T-cell (primary cell): ENCODE measurements at places on chromosomes 1 and 21.

- no peak for DNase-seq
Observed at GRCh38 chr21:15967661-15968060, 237.9 kb downstream of the USP25 start.

DNA sequence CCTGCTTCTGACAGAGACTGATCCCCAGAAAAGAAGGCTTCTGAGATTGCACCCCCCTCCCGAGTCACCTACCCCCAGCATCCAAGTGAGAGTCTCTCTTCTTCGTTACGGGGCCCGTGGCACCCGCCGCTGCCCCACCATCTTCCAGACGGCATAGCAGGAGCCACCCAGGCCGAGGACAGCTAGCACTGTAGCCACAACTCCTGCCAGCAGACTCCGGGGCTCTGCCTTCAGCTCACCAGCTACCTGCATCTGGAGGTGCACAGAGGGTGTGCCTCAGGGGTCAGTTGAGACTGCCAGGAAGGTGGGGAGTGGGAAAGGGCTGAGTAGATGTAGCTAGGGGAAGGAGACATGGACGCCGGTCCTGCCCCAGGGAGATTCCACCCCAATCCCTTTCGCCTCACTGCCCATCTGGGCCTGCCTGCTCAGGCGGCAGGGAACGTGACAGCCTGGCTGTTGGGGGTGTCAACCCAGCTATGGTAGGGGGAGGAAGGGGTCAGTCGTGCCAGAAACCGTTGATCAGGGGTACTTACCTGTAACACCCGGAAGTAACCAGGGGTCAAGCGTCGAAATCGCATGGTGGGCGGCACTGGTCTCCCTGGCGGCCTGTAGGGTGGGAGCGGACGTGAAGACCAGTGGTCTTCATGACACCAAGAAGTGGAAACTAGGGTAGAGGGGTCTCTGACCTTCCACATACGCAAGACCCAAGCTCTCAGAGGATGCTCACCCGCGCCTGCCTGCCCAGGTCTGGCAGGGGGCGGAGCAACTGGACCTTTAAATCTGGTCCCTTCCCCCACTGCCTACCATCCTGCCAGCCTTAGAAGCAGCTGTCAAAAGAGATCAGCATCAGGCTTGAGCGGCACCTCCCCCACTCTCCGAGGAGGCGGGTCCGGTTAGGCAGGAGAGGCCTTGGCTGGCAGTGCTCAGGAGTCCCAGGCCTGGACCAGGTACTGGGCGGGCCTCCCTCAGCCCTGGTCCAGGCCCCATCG is at the start of gene ZNF593OS:
ZNF593OS (minus strand) TSS at position 749 of the 989 bp plus-strand sequence; CDS start at position 578, 171 bp downstream.
- DNase-seq = no peak

DNA sequence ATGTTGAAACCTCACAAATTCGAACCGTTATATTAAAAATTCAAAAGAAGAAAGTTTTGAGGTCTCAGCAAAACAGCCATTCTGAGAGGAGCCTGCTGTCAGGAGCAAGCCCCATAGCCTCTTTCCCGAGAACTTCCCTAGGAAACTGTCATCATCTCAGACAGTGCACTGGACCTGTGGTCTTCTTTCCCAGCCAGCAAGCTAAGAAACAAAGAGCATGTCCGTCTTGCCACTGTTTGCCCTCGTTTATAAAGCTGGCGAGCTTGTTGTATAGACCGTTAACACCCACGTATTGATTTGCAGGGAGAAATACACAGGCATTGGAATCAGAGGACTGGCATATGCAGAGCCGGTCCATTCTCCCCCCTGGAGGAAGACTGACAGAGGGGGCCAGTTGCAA is 407.0 kb downstream of the NPHP4 start:
- DNase-seq = no peak

GRCh38 chr1:203507759-203508158 is 13.8 kb downstream of the OPTC start:
- DNase-seq = no peak

DNA sequence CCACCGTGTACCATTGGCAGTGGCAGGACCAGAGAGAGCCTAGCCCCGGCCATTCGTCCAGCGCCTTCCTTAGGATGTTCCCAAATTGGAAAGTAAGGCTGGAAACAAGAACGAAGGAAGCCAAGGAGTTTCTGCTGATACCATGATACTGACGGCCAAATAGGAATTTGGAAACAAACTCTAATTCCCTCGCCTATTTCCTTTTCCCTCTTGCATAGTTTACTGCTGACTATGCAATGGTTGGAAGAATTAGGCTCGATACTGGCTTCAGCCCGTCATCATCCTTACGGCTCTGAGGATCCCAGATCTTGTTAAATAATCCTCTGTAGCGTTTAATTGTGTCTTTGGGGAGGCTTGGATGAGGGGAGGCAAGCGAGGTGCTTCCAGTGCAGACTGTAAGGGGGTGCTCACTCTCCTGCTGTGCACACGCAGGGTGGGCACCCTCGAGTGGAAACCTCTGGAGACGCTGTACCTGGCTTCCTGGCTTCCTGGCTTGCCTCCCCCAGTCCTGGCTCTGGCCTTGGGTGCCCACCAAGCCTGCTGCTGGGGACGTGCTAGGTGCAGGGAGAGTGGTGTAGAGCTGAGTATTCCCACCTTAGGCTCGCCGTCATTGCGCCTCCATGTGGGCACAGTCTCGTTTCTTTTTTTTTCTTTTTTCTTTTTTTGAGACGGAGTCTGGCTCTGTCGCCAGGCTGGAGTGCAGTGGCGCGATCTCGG is 27.4 kb upstream of the CAMTA1 start:
- no peak for DNase-seq

- no peak for DNase-seq
Observed at GRCh38 chr1:202034683-202035462, 24.5 kb downstream of the ELF3 start.

- no peak for DNase-seq
Observed at GRCh38 chr1:48790397-48790796, 13.7 kb upstream of the BEND5 start.

DNA sequence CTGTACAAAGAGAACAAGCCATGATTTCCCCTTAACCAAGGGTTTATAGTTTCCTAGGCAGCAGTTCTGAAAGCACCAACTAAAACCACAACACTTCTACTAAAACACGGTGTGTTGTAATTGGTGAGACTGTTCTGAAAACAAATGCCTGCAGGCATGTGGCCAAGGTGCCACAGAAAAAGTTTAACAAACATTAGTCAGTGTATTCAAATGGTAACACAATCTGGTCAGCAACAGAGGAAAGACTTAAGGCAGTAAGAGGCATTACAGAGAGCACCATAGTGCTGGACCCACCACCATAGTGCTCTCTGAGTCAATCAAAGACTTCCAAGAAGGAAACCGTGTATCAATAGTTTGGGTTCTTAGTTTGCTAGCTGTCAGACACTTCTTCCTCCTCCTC is 16.7 kb downstream of the SNIP1 start:
- DNase-seq = no peak

DNA sequence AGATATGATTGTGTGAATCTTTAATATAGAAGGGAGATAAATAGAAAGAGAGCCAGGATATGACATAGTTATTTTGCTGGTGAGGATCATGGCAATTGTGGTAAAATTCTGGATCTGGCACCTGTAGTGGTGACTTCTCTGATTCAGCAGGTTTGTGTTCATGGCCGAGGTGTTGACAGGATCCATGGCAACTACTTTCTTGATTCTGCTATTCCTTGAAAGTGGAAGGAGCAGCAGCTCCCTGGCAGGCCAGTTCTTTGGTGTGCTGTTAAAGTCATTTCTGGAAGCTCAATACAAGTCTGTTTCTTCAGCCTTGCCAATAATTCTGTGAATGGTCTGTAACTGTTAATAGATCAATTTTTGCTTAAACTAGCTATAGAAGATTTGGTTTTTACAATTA is 33.4 kb downstream of the RGS4 start:
- DNase-seq = no peak

GRCh38 chr1:114286960-114287359 is 133.3 kb upstream of the SYT6 start:
- DNase-seq = no peak

DNA sequence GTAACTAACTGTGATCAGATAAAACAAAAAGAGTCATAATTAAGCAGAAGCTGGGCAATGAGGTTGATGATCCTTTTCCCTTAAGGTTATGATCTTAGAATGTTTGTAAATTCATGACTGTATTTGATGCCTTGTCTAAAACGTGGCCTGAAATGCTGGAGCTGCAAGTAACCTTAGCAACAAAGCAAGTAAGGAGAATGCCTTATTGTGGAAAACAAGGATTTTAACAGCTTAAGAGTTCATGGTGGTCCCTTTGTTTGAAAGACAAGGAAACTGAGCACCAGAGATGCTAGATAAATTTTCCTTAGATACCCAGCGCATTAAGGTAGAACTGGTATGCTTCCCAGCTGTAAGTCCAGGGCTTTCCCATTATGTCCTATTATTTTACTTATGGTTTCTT is 25.7 kb upstream of the XPR1 start:
- DNase-seq = no peak

DNA sequence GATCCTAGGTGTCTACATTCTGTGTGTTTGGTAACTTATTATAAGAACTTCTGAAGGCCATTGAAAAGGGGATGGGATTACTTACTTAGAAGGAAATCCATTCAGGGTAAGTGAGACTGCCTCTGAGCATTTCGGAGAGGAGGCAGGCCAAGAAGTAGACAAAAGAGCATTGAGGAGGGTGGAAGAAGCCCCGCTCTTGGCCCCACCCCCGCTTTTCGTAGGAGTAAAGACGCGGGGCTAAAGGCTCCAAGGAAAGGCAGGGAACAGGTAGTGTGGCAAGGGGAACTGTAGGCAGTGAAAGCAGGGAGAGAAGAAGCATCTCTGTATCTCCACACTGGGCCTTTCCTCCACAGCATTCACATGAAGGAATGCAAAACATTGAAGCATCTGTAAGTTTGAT is 51.8 kb upstream of the GRIK1 start:
- no peak for DNase-seq

DNA sequence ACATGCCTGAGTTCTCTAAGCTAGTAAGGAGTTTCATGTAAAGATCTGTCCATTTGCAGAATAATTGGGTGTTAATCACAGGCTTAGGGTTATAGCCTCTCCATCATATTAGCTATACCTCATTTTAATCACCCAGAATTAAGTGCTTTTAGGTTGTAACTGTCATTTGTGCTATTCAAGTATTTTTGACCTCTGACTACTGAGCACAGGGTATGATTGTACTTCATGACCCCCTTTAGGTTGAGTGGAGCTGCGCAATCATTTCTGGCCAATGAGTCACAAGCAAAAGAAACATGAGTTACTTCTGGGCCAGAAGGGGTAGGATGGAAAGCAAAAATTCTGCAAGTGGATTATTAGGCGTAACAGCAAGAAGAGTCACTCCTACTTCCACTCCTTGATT is 8.4 kb upstream of the SNX7 start:
- no peak for DNase-seq

GRCh38 chr1:97074771-97075170 is 353.2 kb downstream of the PTBP2 start:
- DNase-seq = no peak

DNA sequence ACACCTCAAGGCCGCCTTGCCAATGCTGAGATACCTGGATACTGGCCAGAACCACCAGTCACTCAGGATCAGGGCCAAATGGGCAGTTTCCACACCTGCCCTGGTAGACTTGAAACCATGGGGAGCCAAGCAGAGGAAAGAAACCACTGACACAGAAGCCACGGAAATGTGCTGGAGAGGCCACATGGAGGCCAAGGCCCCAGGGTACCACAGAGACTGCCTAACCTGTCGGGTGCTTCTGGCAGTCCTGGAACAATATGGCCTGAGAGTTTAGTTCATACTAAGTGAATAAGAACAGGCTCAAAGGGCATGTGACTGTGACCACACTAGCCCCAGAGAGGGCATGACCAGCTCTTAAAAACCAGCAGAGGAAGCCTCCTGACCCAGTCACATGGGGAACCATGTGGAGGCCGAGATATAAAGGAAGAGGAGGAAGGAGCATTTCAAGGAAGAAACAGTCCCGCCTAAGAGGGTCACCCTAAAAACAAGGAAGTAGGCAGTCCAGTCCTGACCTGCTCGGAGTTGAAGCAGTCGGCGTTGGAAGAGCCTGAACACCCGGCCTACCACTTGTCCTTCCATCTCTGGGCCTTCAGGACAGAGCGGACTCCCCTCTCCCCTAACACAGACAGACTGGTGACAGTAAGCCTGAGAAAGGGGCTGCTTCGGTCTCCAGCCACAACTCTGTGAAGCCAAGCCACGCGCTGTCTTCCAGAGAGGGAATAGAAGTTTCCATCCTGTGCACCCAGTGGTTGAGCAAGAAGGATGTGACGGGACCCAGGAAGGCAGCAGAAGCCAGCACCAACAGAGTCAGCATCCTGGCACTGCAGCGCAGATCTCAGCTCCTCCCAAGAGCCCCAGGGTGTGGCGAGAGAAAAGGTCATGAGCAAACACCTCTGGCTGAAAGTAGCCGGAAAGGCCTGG is at the start of gene DENND2D:
DENND2D (minus strand) TSS at position 766 of the 921 bp plus-strand sequence; CDS start at position 579, 187 bp downstream.
- DNase-seq = peak; percentile 27

DNA sequence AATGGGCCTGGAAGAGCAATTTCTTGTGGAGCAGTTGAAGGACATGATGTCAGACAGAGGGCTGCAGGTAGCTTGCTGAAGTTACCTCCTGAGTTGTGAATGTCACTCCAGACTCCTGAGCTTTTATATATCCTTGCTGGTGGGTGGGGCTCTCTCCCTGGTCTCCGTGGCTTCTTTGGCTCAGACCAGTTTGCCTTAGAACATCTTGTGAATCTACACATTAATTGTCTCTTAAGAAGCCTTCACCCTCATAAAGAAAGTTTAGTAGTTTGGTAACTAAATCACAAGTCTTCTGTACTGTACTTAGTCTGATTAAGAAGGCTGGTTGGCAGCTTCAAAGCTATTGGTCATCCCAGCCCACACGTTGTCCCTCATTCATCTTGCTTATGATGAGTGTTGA is at the start of gene KRTAP11-1:
KRTAP11-1 (minus strand) TSS at position 101 of the 400 bp plus-strand sequence; CDS start at position 45, 56 bp downstream.
- no peak for DNase-seq

GRCh38 chr1:118998171-118998570 is 10.0 kb upstream of the TBX15 start:
- DNase-seq = no peak

DNA sequence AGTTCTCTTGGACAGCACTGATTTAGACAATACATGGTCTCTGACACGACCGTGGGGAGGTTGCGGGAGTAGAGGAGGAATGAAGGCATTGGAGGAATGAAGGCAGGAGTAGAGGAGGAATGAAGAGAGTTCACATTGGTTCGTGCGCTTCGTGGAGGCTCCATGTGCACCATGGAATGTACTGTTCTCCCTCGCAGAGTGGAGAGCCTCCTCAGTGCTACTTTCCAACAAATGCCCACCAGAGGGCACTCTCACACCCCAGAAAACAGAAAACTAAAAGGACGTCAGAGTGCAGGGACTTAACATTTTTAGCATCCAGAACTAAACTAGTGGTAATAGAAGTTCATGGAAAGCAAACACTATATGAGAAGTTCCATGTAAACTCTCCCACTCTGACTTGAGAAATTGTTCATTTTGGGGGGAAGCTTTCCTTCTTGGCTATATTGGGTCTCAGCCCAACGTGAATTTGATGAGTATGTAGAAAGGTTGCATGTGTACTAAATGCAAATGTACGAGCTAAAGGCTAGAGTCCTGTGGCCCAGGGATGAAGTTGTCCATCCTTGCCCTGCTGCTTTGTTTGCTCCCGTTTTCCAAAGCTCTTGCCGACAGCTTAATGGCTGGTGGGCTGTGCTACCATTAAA is 211.6 kb downstream of the LMX1A start:
- DNase-seq = no peak
